ENCODE measurements at places on chromosomes 5 and 9.

- DNase-seq, result no peak
These were observed 204.7 kb upstream of the MPDZ start for GRCh38 chr9:13484186-13484585.

DNA sequence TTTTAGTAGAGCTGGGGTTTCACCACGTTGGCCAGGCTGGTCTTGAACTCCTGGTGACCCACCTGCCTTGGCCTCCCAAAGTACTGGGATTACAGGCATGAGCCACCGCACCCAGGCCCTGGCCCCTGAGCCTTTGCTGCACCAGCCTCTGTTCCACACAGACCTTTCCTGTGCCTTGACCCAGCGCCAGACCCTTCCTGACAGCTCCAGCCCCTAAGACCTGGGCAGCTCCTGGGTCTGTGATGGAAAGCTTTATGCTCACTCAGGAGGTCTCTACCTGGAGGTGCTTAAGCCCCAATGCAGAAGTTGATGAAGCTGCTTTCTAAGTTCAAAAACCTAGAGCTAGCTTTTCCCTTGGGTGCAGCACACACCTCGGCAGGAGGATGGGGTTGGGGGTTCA lies 58.8 kb upstream of the NEK6 start:
- no peak for DNase-seq

- peak; percentile 82 for DNase-seq
These were observed 7.9 kb downstream of the GABRP start for GRCh38 chr5:170791325-170791954.

- no peak for DNase-seq
These were observed 479.3 kb downstream of the ARHGEF28 start for GRCh38 chr5:74105126-74105780.

GRCh38 chr5:139371482-139372435 lies 11.3 kb downstream of the SLC23A1 start:
- no peak for DNase-seq

GRCh38 chr5:11214864-11215644 lies 454.0 kb upstream of the DAP start:
- DNase-seq, result no peak

DNA sequence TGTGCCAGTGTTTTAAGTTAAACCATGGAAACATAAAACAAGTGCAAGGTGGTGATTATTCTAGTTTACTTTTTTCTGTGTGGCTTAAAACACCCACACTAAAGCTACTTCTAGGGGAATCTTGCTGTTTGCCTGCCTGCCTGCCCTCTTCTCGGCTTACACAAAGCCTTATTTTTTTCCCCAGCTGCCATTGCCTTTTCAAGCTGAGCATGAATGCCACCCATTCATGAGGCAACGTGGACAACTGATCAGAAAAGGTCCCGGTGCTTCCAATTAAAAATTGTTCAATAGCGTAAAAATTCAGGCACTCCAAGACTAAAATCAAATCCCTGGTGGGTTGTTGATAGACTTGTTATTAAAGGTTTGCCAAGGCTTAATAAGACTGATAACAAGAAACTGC lies 401.4 kb downstream of the TMEM161B start:
- no peak for DNase-seq

- DNase-seq, result no peak
These were observed 96.3 kb downstream of the CFAP95 start for GRCh38 chr9:69916950-69917349.

DNA sequence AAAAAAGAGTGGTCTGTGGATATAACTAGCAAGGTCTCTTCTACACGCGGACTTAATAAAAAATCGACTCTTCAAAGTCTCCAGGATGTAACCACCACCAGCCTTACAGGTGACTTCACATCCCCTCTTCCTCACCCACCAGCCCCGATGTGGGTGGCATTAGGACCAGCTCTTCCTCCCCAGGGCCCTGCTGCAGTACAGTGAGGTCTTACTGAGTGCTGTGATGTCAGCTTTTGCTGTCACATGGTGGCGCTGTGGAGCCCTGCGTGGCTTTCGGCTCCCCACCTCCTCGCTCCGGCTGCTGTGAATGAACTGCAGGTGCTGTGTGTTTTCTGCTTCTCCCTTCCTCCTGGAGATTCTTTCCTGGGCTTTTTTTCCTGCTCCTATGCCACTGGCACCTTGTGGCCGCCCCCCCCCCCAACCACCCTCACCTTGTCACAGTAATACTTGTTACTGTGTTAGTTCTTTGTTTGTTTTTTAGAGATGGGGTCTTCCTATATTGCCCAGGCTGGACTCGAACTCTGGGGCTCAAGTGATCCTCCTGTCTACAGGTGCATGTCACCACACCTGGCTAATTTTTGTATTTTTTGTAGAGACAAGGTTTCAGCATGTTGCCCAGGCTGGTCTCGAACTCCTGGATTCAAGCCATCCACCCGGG lies 15.8 kb upstream of the RAPGEF1 start:
- DNase-seq, result peak; percentile 95

DNA sequence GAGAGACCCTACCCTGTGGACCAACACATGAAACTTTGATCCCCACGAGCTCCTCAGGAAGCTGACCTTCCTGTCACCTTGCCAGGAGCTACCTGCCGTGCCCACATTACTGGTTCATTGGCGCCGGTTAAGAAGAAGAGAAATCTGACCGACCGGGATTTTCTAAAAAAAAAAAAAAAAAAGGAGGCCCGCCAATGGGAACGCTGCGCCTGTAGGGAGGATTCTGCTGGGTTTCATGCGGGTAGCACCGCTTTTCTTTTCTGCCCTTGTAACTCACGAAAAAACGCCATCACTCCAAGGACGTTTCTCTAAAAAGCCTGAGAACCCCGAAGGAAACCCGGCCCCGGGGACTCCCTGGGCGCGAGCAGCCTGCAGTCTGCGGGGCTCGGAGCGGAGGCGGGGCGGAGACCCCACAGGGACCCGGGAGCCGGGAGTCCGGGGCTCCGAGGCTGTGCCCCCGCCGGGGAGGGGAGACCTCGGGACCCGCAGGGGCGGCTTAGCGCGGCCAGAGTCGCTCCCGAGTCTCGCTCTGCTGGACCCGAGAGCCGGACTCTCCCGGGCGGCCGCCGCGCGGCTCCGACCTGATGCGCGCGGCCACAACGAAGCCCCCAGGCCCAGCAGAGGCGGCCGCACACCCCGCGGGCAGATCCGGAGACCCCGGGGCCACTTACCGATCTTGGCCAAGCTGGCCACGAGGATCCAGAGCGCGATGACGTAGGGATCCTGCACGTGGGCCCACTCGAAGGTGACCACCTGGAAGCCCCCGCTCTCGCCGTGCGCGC lies 617 bp downstream of the SLC9A3 start:
- peak; percentile 39 for DNase-seq

- DNase-seq, result no peak
These were observed 23.6 kb upstream of the KCNIP1 start for GRCh38 chr5:170480260-170480659.

DNA sequence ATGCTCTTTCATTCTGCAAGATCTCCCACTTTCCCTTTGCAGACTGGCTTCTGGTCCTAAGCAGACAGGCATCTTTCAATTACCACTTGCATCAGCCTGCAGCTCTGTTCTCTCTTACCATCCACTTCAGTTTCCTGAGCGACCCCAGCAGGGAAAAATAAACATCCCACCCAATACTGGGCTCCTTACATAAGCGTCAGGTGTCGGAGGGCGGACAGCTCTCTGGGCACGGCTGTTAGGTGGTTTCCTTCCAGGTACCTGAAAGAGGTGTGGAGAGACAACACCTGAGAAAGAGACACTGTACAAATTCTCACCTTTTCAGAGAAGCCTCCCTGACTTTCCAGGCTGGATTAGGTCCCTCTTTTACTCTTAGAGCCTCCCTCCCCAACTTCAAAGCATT lies 145.1 kb upstream of the PANK3 start:
- DNase-seq, result no peak

DNA sequence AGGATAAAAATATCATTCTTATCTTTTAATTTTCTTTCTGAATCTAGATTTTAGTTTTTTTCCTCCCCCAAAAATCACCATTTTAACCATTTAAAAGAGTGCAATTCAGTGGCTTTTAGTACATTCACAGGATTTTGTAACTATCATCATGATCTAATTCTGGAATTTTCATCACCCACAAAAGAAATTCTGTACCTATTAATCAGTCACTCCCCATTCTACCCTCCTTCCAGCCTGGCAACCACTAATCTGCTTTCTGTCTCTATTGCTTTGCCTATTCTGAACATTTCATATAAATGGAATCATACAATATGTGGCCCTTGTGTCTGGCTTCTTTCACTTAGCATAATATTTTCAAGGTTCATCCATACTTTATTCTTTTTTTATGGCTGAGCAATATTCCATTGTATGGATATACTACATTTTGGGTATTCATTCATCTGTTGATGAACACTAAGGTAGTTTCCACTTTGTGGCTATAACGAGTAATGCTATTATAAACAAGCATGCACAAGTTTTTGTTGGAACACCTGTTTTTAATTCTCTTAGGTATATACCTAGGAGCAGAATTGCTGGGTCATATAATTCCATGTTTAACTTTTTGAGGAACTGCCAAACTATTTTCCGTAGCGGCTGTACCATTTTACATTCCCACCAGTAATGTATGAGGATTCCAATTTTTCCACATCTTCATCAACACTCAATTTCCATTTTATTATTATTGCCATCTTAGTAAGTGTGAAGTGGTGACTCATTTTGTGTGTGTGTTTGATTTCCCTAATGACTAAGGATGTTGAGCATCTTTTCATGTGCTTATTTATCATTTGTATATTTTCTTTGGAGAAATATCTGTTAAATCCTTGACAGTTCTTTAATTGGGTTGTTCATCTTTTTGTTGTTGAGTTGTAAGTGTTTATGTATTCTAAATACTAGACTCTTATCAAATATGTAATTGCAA lies 340.3 kb downstream of the CWC27 start:
- no peak for DNase-seq

DNA sequence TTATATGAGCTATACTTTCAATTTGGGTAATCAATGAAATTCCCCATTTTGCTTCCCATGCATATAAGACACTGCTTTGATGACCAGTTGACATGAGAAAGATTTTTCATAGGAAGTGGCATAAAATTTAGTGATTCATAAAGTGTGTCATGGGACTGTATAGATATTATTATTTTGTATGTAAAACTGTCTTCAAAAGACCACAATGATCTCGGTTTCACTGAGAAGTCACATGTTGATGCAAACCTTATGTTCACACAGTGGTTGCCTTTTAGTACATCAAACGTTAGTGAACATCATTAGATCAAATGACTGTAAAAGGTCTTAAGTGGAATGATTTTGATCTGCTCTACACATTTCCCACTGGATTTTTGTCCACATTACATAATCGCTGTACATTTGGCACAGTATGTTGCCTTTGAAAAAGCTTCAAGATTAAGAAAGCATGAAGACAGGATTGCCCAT lies 349.2 kb upstream of the MEF2C start:
- DNase-seq, result no peak

- DNase-seq, result no peak
These were observed 40.5 kb upstream of the PJA2 start for GRCh38 chr5:109450129-109450877.

- DNase-seq, result peak; percentile 74
These were observed 757 bp downstream of the NRARP start for GRCh38 chr9:137301081-137301947.

- no peak for DNase-seq
These were observed 65.8 kb upstream of the ERCC6L2 start for GRCh38 chr9:95809686-95810085.

GRCh38 chr5:39539470-39539869 lies 114.7 kb upstream of the DAB2 start:
- no peak for DNase-seq

DNA sequence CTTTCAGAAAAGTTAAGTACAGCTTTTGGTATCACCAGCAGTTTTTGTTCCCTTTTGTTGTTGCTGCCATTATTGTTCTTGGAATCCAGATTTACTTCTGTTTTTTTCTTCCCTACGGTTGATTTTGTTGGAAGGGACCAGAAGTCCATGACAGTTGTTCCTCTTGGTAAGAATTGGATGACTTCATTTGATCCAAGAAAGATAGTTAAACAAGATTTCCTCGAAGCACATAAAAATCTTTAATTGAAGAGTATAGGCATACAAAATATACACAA lies 65.4 kb downstream of the CDC42SE2 start:
- DNase-seq, result no peak

GRCh38 chr9:19516348-19516747 lies 107.5 kb downstream of the ACER2 start:
- DNase-seq, result no peak

GRCh38 chr5:40932766-40933165 lies 23.5 kb downstream of the C7 start:
- DNase-seq, result no peak

GRCh38 chr5:111596705-111597104 lies 84.4 kb upstream of the STARD4 start:
- DNase-seq, result no peak

DNA sequence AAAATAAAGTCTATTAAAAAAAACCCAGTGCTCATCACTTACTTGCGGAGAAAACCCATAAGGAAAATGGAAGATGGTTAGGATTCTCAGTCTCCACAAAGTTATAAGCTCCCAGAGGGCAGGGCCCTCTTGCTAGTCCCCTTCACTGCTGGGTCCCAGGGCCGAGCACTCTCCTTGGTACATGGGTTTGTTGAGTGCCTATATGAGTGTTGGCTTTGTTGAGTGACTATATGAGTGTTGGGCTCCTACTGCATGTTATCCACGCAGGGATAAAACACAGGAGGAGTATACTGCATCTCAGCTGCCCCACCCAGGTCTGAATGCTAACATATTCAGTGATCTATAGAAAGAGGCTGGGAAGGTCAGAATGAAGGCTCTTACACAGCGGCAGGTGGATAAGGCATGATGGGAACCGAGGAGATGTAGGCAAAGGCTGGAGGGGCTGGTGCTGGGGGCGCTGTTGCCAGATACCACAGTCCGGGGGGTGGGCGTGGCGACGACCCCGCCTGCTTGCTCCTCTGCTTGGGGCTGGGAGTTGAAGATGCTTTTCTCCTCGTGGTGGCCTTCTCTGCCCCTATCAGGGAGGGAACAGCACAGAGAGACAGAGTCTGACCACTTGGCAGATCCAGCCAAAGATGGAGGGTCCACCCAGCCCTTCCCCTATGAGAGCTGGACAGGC lies 11.6 kb downstream of the ORM2 start:
- no peak for DNase-seq

GRCh38 chr5:76637490-76637889 lies 14.3 kb upstream of the F2RL2 start:
- DNase-seq, result no peak

DNA sequence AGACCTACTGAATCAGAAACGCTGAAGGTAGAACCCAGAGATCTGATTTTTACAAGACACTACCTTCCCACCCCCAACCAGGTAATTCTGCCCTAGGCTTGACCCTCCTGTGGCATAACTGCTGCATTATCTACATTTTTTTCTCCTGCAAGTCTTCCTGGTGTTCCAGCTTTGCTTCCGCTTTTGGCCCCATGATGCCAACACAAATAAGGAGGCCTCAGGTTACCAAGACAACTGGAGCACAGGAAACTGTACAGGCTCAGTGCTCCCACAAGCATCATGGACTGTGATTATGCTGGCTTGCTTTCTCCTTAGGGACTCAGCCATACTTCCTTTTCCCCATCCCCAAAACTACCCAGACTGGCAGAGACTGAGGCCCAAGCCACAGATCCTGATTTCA lies 6.6 kb upstream of the MSMP start:
- no peak for DNase-seq

GRCh38 chr5:158594595-158595242 lies 505.0 kb downstream of the EBF1 start:
- no peak for DNase-seq
